ENCODE measurements at places on chromosomes 13 and 19. TPM values are rescaled to one million over a fixed set of nuclear protein-coding genes. Genes with fewer than 3 reads are reported as not detected.

The LILRB5 gene
- total RNA-seq, result 0.24 TPM

- no peak for DNase-seq
- H3K27me3 ChIP-seq, result peaks cover 61% of the 10 kb centered on the region
- H3K4me1 ChIP-seq, result peaks cover 17% of the 10 kb centered on the region
Observed at GRCh38 chr13:94712812-94713560, 641 bp upstream of the SOX21 start.

DNA sequence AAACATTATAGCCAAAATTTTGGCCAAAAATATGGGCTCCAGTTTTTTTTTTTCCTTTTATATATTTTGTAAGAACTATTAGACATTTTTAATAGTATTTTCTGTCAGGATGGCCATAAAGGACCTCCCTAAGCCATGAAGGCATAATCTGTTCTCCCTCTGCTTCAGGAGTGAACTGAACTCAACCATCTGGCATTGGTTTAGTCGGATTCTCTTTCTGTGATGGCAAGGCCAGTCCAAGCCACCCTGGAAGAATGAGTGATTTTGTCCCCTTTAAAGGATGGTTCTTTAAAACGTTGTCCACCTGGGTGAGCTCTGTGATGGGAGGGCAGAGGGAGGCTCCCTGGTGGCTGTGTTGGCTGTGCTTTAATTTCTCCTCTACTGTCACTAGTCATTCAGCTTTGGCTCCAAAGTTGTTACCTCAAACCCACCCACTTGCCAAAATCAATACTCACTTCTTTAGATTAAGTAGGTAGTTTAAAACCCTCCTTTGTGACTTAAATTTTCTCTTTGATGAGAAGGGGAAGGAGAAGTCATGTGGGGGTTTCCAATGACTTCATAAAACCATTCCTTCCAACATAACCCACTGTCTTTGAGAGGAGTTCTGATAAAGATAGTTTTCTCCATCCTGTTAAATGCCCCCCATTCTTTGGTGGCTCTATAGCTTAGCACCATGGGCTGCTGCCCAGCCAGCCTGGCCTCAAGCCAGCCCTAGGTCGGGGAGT, 4.4 kb downstream of the TNFRSF19 start:
- no peak overlapping the region for H3K4me3 ChIP-seq
- no peaks in the 10 kb centered on the region for H3K36me3 ChIP-seq
- peaks cover 5% of the 10 kb centered on the region for H3K4me1 ChIP-seq

- no peak overlapping the region for H3K4me3 ChIP-seq
- no peak overlapping the region for H3K27ac ChIP-seq
- H3K36me3 ChIP-seq, result peaks cover 32% of the 10 kb centered on the region
- no peak for DNase-seq
- H3K27me3 ChIP-seq, result peaks cover 18% of the 10 kb centered on the region
- peaks cover 5% of the 10 kb centered on the region for H3K4me1 ChIP-seq
Observed at GRCh38 chr19:12749938-12750521, 1.6 kb upstream of the BEST2 start.

The CERS1 gene
- not detected for total RNA-seq

DNA sequence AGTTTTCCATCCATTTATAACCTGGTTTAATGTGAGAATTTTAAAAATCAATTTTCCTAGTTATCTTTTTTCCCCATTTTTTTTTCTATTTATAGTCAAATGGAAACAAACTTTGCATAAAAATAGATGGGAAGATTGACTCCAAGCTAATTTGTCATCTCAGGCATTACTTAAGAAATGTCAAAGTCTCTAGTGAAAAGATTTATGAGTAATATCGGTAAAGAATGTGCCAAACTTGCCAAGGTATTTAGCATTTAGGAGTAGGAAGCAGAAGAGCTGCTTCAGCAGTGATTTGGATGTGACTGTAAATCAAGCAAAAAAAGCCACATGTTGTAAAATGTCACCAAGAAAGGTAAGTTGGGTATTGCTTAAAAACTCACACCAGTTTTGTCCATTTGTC, 108.6 kb downstream of the LACC1 start:
- H3K4me3 ChIP-seq, result no peak overlapping the region
- no peak overlapping the region for H3K27ac ChIP-seq
- DNase-seq, result no peak
- no peaks in the 10 kb centered on the region for H3K36me3 ChIP-seq
- H3K4me1 ChIP-seq, result no peaks in the 10 kb centered on the region
- H3K27me3 ChIP-seq, result peaks cover 6% of the 10 kb centered on the region

The C19orf44 gene
- 5.9 TPM for total RNA-seq

DNA sequence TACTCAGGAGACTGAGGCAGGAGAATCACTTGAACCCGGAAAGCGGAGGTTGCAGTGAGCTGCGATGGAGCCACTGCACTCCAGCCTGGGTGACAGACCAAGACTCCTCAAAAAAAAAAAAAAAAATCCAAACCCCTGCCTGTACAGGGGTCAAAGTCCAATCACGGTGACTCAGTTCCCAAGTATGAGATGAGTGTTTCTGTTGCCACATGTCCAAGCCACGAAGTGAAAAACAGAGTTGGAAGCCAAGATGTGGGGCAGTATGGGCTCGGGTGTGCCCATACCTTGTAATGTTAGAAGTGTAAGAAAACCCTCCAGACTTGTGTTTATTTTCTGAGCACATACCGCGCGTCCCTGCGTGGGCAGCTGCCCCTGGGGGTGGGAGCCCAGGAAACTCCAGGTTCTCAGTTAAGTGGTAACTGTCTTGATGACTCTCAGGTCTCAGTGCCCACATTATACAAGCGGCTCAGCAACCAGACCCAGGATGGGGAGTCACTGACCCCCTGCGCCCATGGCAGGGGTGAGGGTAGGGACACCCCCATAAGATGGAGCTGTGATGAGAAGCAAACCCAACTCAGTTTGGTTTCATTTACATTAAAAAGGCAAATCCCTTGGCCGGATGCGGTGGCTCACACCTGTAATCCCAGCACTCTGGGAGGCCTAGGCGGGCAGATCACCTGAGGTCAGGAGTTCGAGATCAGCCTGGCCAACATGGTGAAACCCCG, 1.2 kb upstream of the GPX4 start:
- H3K4me1 ChIP-seq, result peaks cover 58% of the 10 kb centered on the region
- no peaks in the 10 kb centered on the region for H3K27me3 ChIP-seq
- peak overlapping the region; percentile 32 for H3K4me3 ChIP-seq
- peak overlapping the region; percentile 83 for H3K27ac ChIP-seq
- no peak for DNase-seq

The PCDH17 gene
- total RNA-seq, result not detected

- H3K4me1 ChIP-seq, result no peaks in the 10 kb centered on the region
- no peaks in the 10 kb centered on the region for H3K36me3 ChIP-seq
- H3K27ac ChIP-seq, result no peak overlapping the region
- no peak for DNase-seq
- H3K4me3 ChIP-seq, result no peak overlapping the region
Observed at GRCh38 chr19:28898249-28898648, 314.7 kb downstream of the UQCRFS1 start.

The PRTN3 gene
- total RNA-seq, result not detected

- H3K27me3 ChIP-seq, result peaks cover 44% of the 10 kb centered on the region
- H3K36me3 ChIP-seq, result no peaks in the 10 kb centered on the region
- H3K4me1 ChIP-seq, result peaks cover 31% of the 10 kb centered on the region
- no peak for DNase-seq
- no peak overlapping the region for H3K27ac ChIP-seq
- H3K4me3 ChIP-seq, result no peak overlapping the region
Observed at GRCh38 chr19:44848036-44848811, 2.1 kb downstream of the NECTIN2 start.

The TYROBP gene
- total RNA-seq, result 0.83 TPM

- no peaks in the 10 kb centered on the region for H3K4me1 ChIP-seq
- no peaks in the 10 kb centered on the region for H3K36me3 ChIP-seq
- H3K27ac ChIP-seq, result no peak overlapping the region
- no peak for DNase-seq
- no peak overlapping the region for H3K4me3 ChIP-seq
Observed at GRCh38 chr13:44744880-44745633, 168.9 kb upstream of the TSC22D1 start.

The PDE4C gene
- total RNA-seq, result not detected

DNA sequence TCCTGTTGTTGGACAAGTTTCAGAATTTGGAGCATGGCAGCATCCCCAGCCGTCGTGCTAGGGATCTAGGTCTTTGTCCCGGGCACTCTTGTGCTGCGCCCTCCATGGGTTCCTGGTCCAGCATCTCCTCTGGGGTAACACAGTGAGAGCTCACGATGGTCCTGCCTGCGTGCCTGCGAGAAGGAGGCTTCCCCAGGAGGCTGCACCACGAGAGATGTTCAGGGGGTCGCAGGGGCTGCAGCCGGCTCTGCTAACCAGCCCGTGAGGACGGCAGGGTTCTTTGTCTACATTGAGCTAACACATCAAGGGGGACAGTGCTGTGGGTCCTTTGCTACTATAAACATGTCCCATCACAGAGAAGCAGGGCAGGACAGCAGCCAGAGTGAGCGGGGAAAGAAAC, 103.9 kb upstream of the SOX1 start:
- no peaks in the 10 kb centered on the region for H3K4me1 ChIP-seq
- H3K4me3 ChIP-seq, result no peak overlapping the region
- H3K27me3 ChIP-seq, result no peaks in the 10 kb centered on the region

DNA sequence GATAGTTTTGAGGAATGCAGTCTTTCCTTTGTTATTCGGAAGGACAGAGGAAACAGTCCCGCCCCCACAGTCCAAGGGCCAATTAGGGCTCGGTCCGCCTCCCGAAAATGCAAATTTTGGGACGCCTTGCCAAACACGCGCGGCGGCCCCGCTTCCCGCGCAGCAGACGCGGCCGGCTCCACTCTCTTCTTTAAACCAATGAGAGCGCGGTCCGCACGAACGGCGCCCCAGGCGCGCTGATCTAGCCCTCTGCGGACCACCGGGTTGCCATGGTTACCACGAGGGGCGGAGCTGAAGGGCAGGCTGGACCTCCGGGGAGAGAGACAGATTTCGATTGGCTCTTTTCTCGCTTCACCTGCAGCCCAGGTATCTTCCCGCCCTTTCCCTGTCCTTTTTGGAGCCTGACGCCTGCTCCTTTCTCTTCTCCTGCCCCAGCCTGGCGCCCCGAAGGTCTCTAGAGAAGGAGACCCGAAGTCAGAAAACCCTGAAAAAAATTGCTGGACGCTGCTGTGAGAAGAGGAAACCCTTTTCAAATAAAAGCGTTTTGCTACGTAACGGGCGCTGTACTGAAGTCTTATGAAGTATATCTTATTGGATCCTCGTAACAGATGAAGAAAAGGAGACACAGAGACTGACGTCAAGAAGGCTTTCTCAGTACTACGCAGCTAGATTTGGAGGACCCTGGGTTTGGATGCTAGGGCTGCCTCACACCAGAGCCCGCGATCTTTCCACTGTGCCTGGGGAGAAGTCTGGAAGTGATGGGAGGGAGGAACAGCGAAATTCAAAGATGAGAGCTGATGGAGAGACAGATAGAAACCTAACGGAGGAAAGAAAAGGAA, 2.0 kb downstream of the PTH2 start:
- H3K27me3 ChIP-seq, result peaks cover 75% of the 10 kb centered on the region
- no peak for DNase-seq
- H3K27ac ChIP-seq, result no peak overlapping the region
- H3K36me3 ChIP-seq, result no peaks in the 10 kb centered on the region
- peaks cover 46% of the 10 kb centered on the region for H3K4me1 ChIP-seq

Data from activated B cell treated with CpG ODN at 0.5 μM for 24 hours (primary cell).